Stimulated activated CD4-positive, alpha-beta T cell treated with anti-CD3 and anti-CD28 coated beads, Interleukin-15, amount 100 ng/mL, for 24 hours (primary cell): ENCODE measurements at places on chromosomes 2 and 18.

- no peak for DNase-seq
These were observed 24.1 kb downstream of the RMND5A start for GRCh38 chr2:86744152-86744551.

GRCh38 chr2:138779781-138780445, at the start of gene NXPH2:
NXPH2 (minus strand) TSS chr2:138780390; CDS start chr2:138780241, 149 bp downstream.
- DNase-seq: no peak

DNA sequence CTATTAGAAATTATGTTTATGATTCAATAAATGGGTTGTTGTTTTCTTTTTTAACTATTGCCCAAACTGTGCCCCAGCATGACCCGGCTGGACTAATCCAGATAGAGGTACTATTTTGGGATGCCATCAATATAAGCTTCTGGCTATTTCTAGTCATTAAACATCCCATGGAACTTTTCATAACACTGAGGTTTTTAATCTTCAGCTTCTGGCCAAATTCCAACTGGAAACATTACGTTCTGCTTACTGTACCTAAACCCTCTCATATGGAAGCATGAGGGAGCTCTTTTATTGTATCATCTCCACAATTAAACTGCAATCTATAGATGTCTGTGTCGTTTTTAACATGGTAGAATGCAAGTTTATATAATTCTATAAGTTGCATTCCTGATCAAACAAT, 674.7 kb downstream of the ARHGAP15 start:
- no peak for DNase-seq

GRCh38 chr2:177272765-177273164, 8.2 kb upstream of the NFE2L2 start:
- no peak for DNase-seq

GRCh38 chr2:79041032-79041448, 15.5 kb downstream of the REG3G start:
- DNase-seq: no peak

DNA sequence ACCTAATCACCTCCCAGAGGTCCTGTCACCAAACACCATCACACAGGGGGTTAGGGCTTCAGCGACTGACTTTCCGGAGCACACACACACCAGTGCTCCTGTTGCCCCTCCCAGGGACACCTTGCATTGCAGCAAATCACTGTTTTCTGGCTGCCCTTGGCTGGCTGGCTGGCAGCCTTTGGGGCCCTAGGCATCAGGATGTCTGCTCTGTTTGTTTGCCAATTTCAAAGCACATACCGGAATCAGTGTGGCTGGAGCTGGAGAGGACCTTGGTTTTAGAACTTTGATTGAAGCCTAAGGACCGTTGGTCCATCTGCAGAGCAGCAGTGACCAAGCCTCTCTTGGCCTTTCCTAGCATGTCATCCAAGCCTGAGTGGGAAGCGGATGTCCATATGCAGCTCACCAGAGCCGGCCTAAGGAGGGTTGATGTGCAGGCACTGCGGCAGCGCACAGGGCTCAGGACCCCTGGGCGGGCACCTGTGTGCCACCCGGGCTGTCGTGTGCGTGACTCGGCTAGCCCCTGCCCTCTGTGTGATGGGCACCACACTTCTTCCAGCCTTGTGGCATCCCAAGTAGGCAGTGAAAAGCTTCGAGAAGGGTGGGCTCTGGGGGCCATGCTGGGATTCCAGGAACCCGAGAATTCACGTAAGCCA, 62.1 kb downstream of the GBX2 start:
- no peak for DNase-seq

GRCh38 chr2:112692495-112692911, 28.3 kb upstream of the NT5DC4 start:
- peak; percentile 73 for DNase-seq

DNA sequence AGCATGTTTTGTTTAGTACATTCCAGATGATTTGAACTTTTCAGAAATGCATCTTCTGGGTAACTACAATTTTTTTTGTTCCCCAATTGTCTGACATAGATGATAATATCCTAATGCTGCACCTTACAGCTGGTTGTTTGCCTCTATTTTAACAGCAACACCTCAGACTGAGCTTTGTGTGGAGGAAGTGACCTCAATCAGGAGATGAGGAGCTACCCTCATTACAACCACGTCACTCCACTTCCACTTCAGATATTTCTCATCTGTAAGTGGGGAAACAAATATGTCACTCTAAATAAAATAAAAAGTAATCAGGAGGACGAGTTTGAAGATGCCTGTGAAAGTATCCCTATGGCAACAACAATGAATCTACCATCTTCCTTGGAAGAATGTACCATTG, 12.1 kb upstream of the SRSF7 start:
- DNase-seq: no peak

DNA sequence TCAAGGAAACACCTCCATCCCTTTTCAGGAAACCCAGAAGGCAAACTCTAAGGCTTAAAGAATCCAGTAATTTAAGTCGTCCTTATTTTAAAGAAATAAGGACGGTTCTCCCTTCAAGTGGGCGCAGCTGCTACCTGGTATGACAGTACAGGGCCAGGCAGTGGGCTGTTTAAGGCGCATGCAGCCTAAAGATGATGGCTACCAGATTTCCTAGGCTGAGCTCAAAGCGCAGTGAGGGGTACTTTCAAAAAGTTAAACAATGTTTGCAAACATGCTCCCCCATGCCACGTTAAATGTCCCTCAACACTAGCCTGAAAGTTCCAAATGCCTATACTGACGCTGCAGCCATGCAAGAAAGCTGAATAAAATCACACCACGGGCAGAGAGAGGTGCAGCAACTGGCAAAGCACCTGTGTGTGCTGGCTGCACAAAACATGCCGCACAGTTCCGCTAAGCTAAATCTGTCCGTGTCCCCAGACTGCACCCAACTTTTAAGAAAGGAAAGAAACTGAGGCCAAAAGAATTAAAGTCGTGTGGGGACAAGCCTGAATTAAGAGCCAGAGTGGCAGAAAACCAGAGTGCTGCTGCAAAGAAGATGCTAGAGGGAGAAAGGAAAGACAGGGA, 583 bp downstream of the HIBCH start:
- DNase-seq: peak; percentile 27

GRCh38 chr2:168060986-168061750, 186.2 kb downstream of the STK39 start:
- no peak for DNase-seq

DNA sequence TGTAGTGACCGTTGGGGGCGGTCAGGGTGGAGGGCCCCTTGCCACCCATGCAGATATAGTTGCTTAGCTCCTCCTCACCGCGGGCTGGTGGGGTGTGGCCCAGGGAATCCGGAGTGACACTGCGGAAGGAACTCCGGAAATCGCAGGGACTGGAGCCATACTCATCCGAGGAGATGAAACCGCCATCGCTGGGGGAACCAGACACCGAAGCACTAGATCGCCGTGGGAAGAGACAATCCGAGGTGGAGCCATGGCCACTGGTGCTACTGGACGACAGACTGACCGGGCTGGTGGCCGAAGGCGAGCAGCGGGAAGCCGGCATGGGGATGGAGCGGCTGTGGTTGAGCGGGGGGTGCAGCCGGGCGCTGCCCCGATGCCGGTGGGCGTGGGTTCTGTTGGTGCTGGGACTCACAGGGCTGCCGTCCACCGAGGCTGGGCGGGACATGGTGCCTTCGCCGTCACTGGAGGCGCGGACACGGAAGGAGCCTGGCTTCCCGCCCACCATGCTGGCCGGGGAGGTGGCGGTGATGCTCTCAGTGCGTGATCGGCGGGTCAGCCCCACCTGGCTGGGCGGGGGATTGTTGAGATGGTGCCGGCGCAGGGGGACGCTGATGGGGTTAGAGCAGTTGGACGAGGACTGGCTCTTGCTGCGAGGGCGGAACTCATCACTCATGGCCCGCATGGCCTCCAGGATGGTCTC, 2.2 kb downstream of the IRS1 start:
- DNase-seq: no peak

- DNase-seq: no peak
These were observed 222.0 kb downstream of the LOXHD1 start for GRCh38 chr18:46435031-46435430.

DNA sequence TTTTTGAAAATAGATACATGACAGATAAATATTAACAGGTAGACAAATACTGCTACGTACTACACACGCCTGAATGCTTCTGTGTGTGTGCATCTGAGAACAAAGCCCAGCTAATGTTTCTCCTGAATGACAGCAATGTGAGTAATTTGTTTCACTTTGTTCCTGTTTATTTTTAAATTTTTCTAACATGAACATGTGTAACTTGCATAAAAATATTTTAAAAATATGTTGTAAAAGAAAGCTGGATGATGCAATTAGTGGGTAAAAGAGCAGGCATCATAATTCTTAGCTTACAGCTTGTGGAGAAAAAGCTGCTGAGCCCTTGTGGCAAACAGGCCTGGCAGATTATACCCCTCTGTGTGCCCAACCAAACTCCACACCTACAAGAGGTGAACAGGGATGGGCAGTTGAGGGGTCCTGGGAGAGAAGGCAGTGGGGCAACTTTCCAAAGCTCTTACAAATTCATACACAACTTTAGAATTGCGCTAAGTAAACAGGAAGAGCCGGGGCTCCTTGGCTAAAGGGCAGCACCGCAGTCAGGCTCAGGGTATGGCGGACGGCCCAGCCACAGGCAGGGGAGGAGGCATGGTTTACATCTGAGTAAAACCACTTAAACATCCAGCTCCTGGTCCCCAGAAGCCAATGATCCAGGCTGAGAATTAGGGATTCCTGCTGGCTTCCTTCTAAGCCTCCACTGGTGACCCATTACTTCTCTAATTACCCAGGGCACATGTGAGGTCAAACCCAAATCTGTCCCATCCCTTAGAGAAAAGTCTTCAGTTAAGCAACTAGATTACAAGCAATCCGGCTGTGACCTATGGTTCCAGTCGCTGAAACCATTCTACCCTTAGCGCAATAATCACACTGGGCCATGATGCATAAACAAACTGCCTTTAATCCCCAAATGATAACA, 14.0 kb downstream of the PXDN start:
- DNase-seq: no peak

DNA sequence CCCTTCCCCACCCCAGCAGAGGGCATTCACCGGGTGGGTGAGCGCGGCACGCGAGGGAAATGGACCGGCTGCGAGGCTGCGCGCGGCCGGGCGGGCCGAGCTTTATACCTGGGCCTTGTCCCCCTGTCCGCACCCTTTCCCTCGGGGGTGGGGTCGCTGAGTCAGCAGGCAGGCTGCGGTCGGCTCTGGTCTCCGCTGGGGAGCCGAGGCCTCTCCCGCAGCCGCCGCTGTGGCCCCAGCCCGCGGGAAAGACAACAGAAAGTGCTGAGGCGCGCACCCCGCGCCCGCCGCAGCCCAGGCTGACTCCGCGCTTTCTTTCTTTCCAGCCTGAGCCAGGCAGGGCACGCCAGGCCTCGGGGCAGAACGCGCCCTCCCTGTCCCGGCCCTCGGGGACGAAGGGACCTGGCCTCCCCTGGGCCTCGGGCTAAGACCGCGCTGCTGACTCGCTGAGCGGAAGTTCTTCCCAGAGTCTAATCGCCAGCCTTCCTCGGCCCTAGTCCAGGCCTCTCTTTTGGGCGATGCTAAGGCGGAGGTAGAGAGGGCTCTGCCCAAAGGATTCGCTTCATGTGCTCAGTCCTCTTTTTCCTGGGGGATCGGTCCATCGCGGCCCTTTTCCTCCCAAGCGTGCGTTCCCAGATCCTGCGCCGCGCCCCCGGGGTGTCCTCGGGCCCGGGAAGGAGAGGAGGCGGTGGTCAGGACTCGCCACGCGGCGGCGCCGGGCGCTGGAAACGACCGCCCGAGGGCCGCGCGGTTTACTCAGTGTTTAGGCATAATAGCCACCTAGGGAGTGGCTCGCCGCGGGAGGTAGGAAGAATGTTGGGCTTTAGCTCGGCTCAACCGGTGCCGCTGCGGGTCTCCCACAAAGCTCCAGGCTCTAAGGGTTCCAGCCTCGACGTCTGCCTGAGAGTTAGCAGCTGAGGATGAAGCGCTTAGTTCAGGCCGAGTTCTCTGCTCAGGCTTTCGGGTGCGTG, at the start of gene CRYBA2:
CRYBA2 (minus strand) TSS at position 78 of the 971 bp plus-strand sequence. CDS start 246 bp downstream, outside the sequence.
- DNase-seq: peak; percentile 49
